ENCODE measurements at places on chromosomes 16 and 17. TPM values are rescaled to one million over a fixed set of nuclear protein-coding genes. Genes with fewer than 3 reads are reported as not detected.

The RNF222 gene
- total RNA-seq, result not detected

The SCGB1C2 gene
- not detected for total RNA-seq

The TP53TG3D gene
- not detected for total RNA-seq

The CBFA2T3 gene
- total RNA-seq, result 4.6 TPM

The CHST4 gene
- not detected for total RNA-seq

The STRADA gene
- 55.9 TPM for total RNA-seq

The KRTAP2-1 gene
- total RNA-seq, result not detected

DNA sequence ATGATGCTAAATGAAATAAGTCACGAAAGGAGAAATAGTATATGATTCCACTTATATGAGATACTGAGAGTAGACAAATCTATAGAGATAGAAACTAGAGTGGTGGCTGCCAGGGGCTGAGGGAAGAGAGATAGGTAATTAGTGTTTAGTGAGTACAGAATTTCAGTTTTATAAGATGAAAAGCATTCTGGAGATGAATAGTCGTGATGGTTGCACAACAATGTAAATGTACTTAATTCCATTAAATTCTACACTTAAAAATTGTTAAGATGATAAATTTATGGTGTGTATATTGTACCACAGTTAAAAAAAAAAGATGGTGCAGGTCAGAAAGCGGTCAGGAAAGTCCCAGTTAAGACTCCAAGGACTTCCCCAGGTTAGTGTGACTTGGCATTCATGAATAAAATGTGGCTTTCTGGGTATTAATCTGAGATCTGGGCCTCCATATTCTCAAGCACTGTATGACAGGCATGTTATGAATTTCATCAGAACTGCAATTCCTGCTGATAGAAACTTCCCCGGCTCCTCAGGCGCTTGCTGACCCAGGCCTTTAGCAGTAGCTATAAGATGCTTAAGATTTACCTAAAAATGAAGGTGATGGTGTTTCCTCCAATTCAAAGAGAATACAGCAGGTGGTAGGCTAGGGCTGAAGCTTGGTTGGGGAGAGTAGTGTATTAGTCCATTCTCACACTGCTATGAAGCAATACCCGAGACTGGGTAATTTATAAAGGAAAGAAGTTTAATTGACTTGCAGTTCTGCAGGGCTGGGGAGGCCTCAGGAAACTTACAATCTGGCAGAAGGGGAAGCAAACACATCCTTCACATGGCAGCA is 115.3 kb upstream of the SOX9 start:
- no peak overlapping the region for H3K27ac ChIP-seq
- no peaks in the 10 kb centered on the region for H3K27me3 ChIP-seq
- no peak for DNase-seq
- no peaks in the 10 kb centered on the region for H3K4me1 ChIP-seq

GRCh38 chr16:86124321-86124720 is 225.4 kb downstream of the IRF8 start:
- H3K4me1 ChIP-seq, result no peaks in the 10 kb centered on the region
- no peak for DNase-seq
- peaks cover 46% of the 10 kb centered on the region for H3K27me3 ChIP-seq
- no peak overlapping the region for H3K27ac ChIP-seq
- H3K36me3 ChIP-seq, result no peaks in the 10 kb centered on the region

DNA sequence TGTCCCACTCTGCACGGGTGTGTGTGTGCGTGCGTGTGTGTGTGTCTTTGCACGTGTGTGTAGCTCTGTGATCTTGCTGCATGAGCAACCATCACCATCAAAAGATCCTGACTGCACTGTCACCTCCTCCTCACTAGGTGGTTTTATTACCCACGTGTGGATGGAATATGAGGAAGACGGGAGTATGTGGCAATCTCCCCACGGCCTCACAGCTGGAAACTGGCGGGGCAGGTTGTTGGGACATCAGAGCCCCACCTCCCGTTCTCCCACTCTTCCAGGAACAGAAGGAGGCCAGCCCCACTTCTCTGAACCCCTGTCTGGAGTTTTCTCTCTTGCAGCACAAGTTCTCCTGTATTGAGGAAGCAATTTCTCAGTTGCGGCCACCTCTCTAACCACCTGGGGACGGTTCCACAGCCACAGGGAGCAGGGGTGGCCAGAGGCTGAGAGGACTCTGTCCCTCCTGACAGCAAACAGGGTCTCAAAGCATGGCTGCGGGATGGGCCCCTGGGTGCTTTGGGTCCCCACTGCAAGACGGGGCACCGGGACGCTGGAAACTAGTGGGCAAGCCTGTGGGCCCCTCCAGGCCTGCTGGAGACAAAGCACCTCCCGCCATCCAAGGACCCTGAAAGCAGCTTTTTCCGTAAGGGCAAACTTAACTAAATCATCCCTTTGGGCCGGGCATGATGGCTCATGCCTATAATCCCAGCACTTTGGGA is 27.9 kb upstream of the ATP2C2 start:
- H3K36me3 ChIP-seq, result peaks cover 8% of the 10 kb centered on the region
- no peaks in the 10 kb centered on the region for H3K27me3 ChIP-seq
- no peak for DNase-seq

DNA sequence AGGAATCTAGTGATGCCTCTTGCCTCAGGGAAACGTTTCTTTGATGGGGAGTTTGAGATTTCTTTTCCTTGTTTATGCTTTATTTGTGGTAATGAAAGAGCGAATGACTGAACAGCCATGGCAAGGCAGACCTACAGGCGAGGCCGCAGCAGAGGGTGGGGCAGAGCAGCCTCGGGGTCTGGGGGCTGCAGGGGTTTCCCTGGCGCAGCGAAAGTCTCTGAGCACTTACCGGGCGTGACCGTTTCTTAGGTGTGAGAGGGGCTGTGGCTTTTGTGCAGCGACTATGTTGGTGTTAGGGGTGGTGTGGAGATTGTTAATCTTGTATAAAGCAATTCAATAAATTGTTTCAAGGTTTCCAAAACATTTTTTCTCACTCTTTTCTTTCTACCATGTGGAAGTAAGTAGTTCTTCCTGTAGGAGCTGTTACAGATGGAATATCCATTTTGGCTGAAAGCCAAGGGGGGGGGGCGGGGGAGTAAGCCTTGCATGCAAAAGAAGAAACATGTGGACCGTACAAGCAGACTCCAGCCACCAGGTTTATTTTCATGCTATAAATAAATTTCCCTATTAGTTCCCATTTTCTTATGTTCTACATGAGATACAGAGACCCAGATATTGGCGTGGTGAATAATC is 34.8 kb downstream of the UBN1 start:
- H3K4me1 ChIP-seq, result no peaks in the 10 kb centered on the region
- H3K27ac ChIP-seq, result no peak overlapping the region
- DNase-seq, result no peak
- H3K27me3 ChIP-seq, result no peaks in the 10 kb centered on the region
- H3K36me3 ChIP-seq, result peaks cover 18% of the 10 kb centered on the region

DNA sequence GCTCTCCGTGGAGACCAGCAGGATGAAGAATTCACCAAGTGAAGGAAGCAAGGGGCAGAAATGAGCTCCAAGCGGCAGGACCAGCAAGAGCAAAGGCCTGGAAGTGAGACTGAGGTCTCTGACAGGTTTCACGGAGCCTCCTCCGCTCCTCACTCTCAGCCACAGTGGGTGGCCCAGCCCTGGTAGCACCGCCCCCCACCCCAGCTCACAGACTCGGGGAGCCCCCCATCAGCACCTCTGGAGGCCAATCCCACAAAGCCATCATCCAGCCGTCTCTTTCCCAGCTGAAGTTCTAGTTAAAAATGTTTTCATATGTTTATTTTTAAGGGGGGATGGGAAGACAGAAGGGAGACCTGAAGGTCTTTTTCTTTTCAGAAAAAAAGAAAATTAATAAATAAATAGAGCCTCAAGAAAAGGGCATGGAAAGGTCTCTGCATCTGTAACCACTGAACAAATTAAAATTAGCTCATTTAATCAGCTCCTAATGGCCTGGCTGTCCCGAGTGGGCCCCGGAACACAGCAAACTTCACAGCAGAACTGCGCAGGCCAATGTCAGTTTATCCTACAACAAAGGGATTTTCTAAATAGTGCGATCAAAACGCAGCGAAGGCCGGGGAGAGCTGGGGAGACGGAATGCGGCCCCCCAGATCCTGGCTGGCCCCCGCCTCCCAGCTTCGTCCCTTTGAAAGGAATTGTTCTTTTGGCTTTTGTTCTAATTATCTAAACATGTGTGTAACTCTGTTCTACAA is 190.3 kb downstream of the ZNF423 start:
- H3K27me3 ChIP-seq, result no peaks in the 10 kb centered on the region
- no peak overlapping the region for H3K27ac ChIP-seq
- no peak for DNase-seq

- H3K36me3 ChIP-seq, result no peaks in the 10 kb centered on the region
- no peak for DNase-seq
- no peak overlapping the region for H3K27ac ChIP-seq
These were observed 59.1 kb downstream of the PRMT7 start for GRCh38 chr16:68369697-68370580.
